ENCODE measurements at places on chromosomes 3 and 15.

- H3K27me3 ChIP-seq, result no peaks in the 10 kb centered on the region
- no peak overlapping the region for H3K27ac ChIP-seq
- no peak for DNase-seq
Measured at GRCh38 chr3:23904545-23904944, 12.2 kb downstream of the NKIRAS1 start.

DNA sequence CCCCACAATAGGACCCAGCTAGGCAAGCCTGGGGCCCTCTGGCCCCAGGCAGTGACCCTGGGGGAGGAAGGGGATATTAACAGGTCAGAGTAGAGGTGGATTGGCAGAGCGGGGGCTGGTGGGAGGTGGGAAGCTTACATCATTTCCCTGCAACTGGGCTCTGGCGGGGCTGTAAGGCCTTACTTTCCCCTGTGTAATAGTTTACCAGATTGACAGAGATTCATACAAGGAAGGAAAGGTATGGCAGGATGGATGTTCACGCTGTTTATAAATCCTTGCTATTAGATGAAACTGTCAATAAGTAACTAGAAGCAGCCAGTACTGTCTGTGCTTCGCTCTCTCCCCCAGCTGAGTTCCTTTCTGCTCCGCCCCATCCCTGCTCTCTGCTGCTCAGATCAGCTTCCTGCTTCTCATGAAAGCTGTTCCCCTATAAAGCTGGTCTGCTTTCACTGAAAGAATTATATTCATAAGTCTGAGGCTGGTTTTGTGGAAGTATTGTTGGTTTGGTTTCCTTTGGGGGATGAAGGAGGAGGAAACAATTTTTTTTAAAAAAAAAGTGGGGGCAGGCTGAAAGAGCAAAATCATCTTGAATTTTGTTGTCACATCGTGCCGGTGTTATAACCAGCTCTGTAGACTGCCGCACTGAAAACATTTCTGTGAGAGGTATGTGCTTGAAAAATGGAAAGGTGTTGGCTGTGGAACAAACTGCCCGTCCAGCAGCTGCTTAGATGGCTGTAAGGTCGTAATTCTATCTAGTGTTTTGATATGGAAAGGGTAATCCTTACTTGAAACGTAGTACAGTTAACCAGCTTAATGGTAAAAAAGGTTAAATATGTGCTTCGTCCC lies 76.4 kb downstream of the BBX start:
- DNase-seq, result no peak
- peak overlapping the region; percentile 78 for H3K27ac ChIP-seq
- no peaks in the 10 kb centered on the region for H3K27me3 ChIP-seq
- peak overlapping the region; percentile 66 for H3K4me3 ChIP-seq
- peaks cover 25% of the 10 kb centered on the region for H3K4me1 ChIP-seq

DNA sequence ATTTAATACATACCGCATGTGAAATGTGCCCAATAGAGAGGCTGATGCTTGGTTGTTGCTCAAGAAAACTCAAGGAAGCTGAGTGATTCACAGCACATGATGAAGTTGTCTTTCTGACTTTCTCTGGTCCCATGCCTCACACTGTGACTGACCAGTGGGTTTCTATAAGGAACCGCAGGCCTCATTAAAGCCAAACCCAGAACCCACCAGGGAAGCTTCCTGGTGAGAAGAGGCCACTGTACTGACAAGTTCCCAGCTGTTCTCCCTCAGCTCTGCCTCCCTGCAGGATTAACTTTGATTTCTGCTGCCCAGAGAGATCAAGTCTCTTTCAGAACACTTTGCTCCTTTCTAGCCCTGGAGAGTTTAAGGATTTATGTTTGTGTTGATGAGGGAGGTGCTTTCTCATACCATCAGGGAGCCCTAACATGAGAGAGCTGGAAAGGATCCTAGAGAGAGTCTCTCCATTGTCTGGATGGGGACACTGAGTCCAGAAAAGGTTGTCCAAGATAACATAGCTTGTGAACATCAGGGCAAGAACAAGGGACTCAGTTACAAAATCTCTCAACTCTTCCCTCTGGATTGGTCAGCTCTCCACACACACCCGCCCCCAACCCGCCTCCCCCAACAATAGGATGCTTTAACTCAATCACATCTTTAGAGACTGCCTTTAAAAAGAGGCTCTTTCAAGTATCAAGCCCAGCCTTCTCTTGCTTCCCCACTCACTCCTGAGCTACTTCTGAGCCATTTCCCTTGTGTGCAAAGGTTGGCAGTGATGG lies 303.2 kb upstream of the TLE3 start:
- DNase-seq, result no peak
- H3K27ac ChIP-seq, result no peak overlapping the region
- H3K4me3 ChIP-seq, result no peak overlapping the region
- H3K36me3 ChIP-seq, result no peaks in the 10 kb centered on the region

- no peaks in the 10 kb centered on the region for H3K36me3 ChIP-seq
- H3K4me1 ChIP-seq, result no peaks in the 10 kb centered on the region
- no peak overlapping the region for H3K27ac ChIP-seq
- H3K27me3 ChIP-seq, result no peaks in the 10 kb centered on the region
- no peak for DNase-seq
Measured at GRCh38 chr15:47803767-47804166, 86.5 kb downstream of the SEMA6D start.

DNA sequence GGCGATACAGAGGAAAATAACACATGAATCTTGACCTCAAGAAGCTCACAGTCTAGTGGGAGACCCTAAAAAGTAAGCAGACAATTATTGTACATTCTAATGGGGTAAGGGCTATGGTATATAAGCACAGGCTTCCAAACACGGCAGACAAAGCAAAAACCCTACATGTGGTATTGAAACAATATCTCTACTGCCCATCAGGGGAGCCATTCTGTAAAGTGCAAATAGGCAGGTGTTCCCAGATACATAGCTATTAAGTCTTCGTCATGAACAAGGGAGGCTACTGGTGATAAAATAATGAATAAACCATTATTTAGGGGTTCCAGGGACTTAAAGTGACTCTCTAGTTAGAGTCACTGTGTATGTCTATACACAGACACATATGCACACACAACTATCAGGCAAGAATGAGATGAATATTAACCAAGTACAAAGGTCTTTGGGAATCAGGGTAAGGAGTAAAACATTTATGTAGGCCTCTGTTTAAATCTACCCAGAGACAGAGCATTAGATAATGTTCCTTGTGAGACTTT lies 38.7 kb upstream of the ASB14 start:
- H3K4me3 ChIP-seq, result no peak overlapping the region
- DNase-seq, result no peak
- H3K36me3 ChIP-seq, result no peaks in the 10 kb centered on the region
- H3K27ac ChIP-seq, result no peak overlapping the region
- H3K27me3 ChIP-seq, result no peaks in the 10 kb centered on the region

- no peaks in the 10 kb centered on the region for H3K4me1 ChIP-seq
- no peaks in the 10 kb centered on the region for H3K27me3 ChIP-seq
- H3K4me3 ChIP-seq, result no peak overlapping the region
- H3K27ac ChIP-seq, result no peak overlapping the region
- no peak for DNase-seq
- peaks cover 69% of the 10 kb centered on the region for H3K36me3 ChIP-seq
Measured at GRCh38 chr3:12905316-12906071, 64.1 kb upstream of the RPL32 start.

- H3K4me1 ChIP-seq, result peaks cover 9% of the 10 kb centered on the region
- DNase-seq, result no peak
- no peak overlapping the region for H3K27ac ChIP-seq
- no peak overlapping the region for H3K4me3 ChIP-seq
Measured at GRCh38 chr15:39784125-39784524, 1.5 kb upstream of the FSIP1 start.

Measured in thoracic aorta (tissue), 2 donors.